ENCODE measurements at places on chromosomes 2 and 18.

GRCh38 chr18:66682855-66683322, 79.0 kb upstream of the CDH19 start:
- DNase-seq, result no peak

DNA sequence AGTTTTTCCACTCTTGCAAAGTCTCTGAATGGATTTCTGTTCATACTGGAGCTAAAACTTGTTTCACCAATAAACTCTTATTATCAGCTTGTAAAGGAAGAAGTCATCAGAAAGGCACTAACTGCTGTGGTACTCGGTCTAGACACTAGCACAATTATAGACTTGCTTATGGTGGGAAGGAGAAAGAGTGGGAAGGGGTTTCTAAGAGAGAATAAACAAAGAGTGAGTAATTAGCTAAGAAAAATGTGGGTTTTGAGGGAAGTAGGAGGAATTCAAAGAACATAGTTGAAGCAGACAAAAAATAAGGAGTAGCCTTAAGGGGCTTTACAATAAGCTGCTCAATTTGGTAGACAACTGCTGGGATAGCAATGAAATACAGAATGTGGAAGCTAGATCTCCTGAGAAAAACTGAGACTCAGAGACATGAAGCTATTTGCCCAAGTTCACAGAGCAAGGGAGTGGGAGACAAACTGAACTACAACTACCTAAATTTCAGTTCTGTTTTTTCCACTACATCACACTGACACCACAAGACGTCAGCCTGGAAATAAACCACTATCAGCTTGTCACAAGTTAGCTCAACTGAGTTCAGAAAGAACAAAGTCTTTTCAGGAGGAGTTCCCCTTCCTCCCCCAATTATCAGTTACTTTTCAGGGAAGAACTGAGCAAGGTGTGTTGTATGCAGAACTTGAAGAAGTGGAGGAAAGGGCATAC, 59.7 kb downstream of the MAP4K3 start:
- no peak for DNase-seq

- DNase-seq, result no peak
Observed at GRCh38 chr2:201191132-201191875, 8.4 kb downstream of the CASP10 start.

GRCh38 chr18:46260016-46260878, 156.1 kb downstream of the HAUS1 start:
- no peak for DNase-seq

- DNase-seq, result no peak
Observed at GRCh38 chr18:54613174-54613573, 22.1 kb downstream of the DYNAP start.

DNA sequence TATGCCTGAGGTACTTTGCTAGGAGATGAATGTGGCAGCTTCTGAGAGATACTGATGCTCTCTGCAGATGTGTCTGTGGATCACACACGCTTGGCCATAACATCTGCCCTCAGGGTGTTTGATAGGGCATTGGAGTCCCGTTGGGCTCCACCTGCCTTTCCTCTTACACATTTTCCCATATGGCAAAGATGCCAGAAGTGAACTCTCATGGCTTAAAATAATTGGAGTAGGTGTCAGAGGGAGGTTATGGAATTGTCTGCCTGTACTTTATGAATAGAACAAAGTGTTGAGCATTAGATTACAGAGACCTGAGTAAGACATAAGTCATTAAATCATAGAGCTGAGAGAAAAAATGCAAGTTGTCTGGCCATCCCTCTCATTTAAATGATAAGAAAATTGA, 75.3 kb upstream of the PNPT1 start:
- DNase-seq, result no peak

GRCh38 chr2:221405521-221405920, 166.6 kb downstream of the EPHA4 start:
- no peak for DNase-seq

DNA sequence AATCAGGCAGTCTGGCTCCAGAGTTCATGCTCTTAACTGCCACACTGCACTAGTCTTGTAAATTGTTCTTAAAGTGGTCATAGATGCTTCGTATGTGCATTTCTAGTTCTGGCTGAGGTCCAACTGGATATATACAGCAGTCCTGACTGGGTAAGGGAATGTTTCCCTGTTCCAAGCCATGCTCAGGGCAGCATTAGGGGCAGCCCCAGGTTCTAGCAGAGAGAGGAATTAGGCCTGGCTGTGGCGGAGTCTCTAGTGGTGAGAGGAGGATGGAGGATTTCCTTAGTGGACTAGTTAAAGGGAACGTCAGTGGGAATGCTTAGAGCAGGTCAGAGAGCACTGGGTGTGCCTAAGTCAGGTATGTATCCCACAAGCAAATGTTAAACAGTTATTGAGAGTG, 28.0 kb downstream of the UBE2E3 start:
- DNase-seq, result no peak

- DNase-seq, result no peak
Observed at GRCh38 chr18:52933356-52933755, 593.4 kb downstream of the DCC start.

GRCh38 chr2:66790651-66791181, 355.8 kb downstream of the MEIS1 start:
- no peak for DNase-seq

DNA sequence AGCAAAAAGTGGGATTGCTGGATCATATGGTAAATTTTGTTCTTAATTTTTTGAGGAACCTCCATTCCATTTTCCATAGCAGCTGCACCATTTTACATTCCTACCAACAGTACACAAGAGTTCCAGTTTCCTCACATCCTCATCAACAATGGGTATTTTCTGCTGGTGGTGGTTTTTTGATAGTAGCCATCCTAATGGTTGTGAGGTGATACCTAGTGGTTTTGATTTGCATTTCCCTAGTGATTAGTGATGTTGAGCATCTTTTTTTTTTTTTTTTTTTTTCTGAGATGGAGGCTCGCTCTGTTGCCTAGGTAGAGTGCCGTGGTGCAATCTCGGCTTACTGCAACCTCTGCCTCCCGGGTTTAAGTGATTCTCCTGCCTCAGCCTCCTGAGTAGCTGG, 30.5 kb downstream of the METTL21A start:
- DNase-seq, result no peak

- no peak for DNase-seq
Observed at GRCh38 chr2:239407112-239407511, 6.3 kb upstream of the HDAC4 start.

GRCh38 chr2:121298476-121298875, 13.5 kb upstream of the TFCP2L1 start:
- no peak for DNase-seq

DNA sequence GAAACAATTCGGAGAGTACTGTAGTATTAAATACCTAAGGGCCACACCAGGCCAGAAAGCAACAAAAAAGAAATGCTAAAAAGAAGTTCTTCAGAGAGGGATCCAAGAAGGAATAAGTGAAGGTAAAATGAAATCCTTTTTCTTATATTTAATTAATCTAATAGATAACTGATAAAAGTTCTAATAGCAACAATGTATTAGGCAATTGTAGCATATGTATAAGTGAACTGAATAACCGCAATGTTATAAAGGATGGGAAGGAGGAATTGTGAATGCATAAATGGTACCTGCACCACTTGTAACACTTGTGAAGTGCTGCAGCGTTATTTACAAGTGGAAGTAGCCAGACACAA, 21.8 kb downstream of the TMSB10 start:
- DNase-seq, result no peak

DNA sequence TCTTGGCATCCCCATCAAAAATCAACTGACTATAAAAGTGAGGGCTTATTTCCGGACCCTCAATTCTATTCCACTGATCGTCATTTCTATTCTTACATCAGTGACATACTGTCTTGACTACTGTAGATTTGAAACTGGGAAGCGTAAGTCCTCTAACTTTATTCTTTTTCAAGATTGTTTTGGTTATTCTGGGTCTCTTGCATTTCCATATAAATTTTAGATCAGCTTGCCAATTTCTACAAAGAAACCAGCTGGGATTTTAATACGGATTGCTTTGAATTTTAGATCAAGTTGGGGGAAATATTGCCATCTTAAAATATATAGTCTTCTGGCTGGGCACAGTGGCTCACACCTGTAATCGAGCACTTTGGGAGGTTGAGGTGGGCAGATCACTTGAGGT, 17.9 kb upstream of the INPP4A start:
- DNase-seq, result no peak

DNA sequence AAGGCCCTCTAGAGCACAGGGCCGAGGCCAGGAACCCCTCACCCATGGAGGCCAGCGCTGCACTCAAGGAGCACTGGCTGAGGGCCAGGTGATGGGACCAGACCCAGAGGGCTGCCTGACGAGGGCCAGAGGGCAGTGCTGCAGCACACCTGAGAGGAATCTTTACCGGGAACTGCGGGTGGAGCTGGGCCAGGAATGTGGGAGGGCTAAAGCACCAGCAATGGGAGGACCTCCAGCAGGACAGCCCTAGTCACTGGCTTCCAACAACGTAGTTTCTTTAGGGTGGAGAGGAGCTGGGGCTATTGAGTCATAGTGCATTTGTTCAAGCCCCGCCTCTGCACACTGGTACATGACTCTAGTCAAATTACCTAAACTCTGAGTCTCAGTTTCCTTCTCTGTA, 143.4 kb downstream of the TMEM17 start:
- DNase-seq, result no peak

DNA sequence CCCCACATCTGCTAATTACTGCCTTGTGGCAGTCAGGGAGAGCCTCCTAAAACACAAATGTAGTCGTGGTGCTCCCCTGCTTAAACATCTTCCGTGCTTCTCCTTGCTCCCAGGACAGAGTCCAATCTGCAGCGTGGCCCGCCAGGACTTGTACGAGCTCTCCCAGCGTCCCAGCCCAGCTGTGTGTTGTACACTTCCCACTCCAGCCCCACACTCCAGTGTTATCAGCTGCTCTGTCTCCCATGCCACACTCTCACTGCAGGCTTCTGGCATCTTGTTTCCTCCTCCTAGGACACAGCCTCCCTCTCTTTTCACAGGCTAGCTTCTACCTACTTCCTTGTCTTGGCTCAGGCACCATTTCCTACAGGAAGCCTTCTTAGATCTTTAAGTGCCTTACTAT, 199.4 kb downstream of the ALPK2 start:
- DNase-seq, result no peak

DNA sequence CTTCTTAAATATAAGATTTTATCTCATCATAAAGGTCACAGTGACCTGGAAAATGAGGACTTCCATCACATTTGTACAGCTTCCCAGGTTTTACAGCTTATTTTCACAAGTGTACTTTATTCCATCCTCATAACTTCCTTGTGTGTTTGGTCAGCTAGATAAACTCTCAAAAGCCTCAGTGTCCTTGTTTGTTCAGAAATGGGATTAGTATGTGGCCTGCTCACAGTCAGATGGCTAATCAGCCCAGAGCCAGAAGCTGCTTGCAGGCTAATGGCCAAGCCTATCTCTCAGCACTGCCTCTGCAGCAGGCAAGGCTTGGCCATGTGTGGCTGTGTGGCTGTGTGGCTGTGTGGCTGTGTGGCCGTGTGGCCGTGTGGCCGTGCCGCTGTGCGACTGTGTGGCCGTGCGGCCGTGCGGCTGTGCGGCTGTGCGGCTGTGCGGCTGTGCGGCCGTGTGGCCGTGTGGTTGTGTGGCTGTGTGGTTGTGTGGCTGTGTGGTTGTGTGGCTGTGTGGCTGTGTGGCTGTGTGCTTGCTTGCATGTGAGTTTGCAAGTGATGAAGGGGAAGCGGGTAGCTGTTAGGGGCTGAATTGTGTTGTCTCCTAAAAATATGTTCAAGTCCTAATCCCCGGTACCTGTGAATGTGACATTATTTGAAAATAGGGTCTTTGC, 233.0 kb upstream of the TNP1 start:
- no peak for DNase-seq

- DNase-seq, result no peak
Observed at GRCh38 chr2:60512641-60513040, 40.8 kb downstream of the BCL11A start.

DNA sequence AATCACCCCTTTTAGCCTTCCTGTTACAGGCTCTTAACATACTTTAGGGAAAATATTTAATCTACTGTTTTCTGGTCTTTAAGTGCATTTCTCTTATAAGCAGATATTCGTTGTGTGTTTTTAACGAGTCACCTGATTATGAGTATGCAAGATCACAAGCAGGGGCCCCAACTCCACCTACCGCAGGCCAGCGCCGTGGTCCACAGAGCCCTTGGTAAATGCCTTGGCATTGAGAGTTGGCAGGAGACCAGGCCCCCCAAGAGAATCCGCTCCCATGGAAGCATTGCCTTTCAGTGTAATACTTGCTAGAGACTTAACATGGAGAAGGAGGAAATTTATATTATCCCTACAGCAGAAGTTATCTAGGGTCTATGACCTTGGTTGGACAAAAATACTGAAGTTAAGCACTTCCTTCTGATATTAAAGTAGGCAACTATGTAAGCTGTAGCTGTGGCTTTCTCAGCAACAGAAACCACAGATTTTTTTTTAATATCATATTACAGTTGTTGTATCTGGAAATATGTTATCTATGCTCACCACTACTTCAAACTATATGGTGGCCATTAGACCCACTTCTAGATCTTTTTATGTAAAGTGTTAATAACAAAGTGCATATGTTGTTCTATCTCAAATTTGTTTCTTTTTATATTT, 241.8 kb upstream of the MGAT5 start:
- DNase-seq, result no peak

- no peak for DNase-seq
Observed at GRCh38 chr2:177261116-177262060, 3.1 kb downstream of the NFE2L2 start.

DNA sequence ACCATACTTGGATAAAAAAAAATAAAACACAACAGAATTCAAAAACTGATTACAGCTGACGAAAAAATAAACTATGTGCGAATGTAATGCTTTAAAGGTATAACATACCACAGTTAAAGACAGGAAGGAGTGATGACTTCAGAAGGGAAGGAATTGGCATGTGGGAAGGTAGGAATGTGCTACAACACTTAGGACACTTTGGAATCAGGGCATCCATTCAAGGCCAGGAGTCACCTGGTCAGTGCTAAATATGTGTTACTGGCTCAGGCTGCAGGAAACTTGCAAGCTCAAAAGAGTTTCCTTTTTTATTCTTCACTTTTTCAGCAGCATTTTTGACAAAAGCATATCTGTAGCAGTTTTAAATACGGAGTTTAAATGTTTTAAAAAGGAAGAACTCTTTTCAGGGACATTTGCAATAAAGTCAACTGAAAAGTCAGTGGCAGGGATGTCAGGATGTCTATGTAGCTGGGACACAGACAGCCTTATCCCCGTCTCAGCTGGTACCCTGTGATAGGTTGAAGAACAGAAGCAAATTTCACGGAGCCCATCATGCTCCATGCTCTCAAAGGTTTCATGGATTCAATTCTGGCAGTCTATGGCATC, 138.0 kb upstream of the KLHL14 start:
- no peak for DNase-seq
